ENCODE measurements at places on chromosomes 1 and 21.

DNA sequence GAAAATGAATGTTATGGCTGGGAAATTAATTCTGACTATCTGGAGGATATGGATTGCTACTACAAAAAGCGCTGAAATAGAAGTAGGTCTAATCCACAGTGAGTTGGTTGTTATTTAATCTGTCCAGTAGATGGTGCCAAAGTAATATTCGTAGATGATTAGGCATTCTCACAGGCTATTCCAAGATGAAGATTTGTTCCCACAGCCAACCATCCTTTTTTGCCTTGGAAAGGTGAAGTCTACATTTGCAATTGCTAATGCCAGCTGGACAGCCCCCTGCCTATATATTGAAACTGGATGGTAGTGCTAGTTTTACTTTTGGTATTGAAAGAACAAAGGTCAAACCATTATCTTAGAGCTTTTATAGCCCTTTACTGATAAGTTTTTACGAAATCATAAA is 43.8 kb downstream of the RBM11 start:
- peak; percentile 29 for DNase-seq

DNA sequence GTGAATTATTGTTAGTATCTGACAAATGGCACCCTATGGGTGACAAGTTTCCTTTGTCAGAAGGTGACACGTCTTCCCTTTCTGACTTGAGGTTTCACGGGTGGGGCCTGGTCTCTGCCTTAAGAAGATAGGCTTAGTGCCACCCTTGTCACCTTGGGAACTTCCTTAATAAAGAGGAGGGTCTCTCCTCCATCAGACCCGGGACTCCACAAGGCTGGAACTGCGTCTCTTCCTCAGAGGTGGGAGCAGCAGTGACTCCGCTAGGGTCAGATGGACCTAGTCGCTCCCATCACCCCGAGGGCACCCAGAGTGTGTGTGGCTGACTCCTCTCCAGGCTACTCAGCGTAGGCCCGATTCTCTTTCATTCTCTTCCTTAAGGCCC is 774 bp upstream of the WDTC1 start:
- DNase-seq, result no peak

DNA sequence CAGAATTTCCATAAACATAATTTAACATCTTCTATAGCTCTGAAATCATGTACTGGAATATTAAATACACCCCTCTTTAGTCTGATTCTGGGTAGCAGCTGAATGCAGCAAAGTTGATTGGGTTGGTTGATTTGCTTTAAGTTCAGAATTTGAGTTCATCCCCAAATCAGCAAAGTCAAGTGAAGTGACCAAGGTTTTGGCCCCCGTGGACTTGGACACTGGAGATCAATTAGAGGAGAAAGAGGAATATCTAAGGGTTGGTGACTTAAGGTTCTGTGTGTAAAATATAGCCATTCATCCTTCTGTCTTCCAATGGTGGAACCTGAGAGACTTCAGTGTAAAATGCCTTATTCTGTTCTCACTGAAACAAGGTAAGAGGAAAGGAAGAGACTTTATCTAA is at the start of gene OR2L13:
Gene OR2L13 (plus strand): TSS at position 301 of the 400 bp plus-strand sequence. CDS start 4,192 bp downstream, outside the sequence.
- no peak for DNase-seq

DNA sequence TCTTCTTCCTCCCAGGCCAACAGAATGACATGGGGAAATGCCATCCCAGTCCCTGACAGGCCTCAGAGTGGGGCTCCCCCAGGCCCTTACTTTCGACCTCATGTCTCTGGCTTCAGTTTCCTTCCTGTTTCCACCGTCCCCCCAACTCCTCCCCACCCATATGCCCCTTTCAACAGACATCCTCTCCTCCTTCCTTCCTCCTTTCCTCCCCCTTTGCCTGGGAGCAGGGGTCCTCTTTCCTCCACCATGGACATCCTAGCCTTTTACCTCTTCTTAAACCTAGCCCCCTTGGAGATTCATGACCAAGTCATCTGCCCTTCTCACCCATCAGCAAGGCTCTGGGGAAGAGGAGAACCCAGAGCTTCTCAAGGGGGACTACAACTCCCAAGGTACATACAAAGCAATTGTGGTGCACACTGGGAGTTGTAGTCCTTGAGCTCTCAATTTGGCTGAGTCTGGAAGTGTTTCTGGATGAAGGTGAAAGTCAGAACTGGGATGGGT is 4.0 kb downstream of the ZBTB7B start:
- DNase-seq, result peak; percentile 61

GRCh38 chr21:39776589-39776988 is 31.6 kb downstream of the IGSF5 start:
- no peak for DNase-seq

Measured in hematopoietic multipotent progenitor cell (in vitro differentiated cells).